Breast epithelium (tissue), 4 donors: ENCODE measurements at places on chromosomes 4 and X.

GRCh38 chrX:28901637-28902036 lies 314.4 kb downstream of the IL1RAPL1 start:
- no peak overlapping the region for H3K4me3 ChIP-seq
- H3K27ac ChIP-seq: no peak overlapping the region
- no peaks in the 10 kb centered on the region for H3K4me1 ChIP-seq
- H3K27me3 ChIP-seq: no peaks in the 10 kb centered on the region
- DNase-seq: no peak
- no peaks in the 10 kb centered on the region for H3K36me3 ChIP-seq

DNA sequence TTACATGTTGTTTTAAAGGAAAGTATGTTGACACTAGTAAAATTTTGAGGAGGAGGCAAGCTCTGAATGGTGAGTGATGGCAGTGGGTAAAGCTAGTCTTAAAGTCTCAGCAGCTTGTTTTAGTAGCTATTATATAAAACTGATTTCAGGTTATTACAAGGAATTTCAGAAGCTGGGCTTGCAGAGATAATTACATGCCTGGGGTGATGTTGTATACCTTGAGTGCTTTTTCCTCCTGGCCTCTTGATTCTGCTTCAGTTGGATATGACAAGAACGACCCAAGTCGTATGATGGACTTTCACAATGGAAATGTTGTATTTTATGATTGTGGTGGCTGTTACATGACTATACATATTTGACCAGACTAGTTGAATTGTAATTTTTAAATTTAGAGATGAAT lies 175.5 kb upstream of the ADGRL3 start:
- H3K36me3 ChIP-seq: no peaks in the 10 kb centered on the region
- H3K4me3 ChIP-seq: no peak overlapping the region
- no peak for DNase-seq

DNA sequence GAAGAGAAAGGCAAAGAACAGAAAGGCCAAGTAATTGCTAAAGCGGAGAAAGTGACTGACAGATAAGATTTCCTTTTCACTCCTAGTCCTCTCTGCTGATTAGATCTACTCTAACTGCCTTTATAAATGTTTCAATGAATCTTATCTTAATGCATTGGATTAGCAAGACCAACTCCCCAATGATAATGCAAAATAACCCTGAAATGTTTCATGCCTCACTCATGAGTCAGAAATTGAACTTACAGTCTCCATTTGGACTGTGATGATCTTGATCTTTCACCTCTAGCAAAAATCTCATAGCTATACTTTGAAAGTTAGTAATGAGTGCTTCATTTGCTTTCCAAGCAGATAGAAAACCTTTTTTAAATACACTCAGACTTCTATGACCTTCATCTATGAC lies 26.5 kb downstream of the SLC10A7 start:
- no peak overlapping the region for H3K4me3 ChIP-seq
- H3K4me1 ChIP-seq: no peaks in the 10 kb centered on the region
- H3K27ac ChIP-seq: no peak overlapping the region
- H3K36me3 ChIP-seq: no peaks in the 10 kb centered on the region
- H3K27me3 ChIP-seq: no peaks in the 10 kb centered on the region
- DNase-seq: no peak

DNA sequence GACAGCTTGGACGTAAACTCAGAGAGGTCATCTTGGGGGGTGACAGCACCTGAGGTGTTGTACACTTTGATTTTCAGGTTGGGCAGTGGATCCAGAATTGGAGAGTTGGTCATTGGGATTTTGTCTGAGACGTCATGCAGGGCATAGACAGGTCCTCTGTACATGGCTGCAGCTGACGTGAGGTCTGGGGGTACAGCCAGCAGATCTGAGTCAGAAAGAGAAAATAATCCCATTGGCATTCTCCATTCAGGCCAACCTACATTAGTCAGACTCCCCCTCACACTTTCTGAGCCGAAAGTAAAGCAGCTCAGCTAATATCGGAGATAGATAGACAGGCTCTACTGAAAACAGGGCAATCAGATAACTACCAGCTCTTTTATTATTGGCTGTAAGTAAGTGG lies 329.7 kb downstream of the UNC5C start:
- no peak for DNase-seq
- no peaks in the 10 kb centered on the region for H3K36me3 ChIP-seq
- no peaks in the 10 kb centered on the region for H3K4me1 ChIP-seq
- H3K27ac ChIP-seq: no peak overlapping the region
- H3K27me3 ChIP-seq: no peaks in the 10 kb centered on the region

DNA sequence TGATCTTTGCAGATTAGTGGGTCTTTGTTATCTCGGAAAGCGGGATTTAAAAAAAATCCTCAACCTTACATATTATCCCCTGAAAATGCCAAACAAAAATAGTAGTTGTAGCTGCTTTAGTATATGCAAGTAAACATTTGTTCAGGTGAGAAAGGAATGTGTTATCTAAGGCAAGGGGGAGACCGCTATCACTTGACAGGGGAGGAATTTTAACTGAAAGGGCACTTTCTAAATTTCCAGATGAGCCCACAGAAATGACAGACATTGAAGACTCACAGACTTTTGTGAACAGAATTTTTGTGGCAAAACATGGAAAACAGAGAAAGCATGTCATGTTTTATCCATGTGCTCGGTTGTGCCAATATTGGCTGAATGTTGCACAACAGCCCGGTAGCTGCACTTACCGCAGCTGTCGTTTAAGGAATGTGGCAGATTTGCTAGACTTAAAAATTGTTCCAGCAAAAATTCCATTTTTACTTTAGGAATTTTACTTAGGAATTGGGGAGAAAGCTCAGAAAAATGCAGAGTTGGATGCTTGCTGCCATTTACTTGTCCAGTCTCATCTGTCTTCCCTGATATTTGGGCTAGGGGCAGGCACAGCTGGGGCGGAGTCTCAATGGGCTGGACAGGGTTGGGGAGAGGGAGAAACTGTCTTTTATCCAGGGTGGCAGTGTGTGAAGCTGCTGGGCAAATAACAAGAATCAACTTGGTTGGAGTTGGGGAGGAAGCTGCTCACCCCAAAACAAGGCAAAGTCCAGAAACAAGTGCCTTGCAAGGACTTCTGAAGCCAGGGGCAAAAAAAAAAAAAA lies 94.6 kb upstream of the RPS6KA3 start:
- H3K36me3 ChIP-seq: no peaks in the 10 kb centered on the region
- H3K4me1 ChIP-seq: no peaks in the 10 kb centered on the region
- DNase-seq: no peak
- no peak overlapping the region for H3K4me3 ChIP-seq
- H3K27me3 ChIP-seq: peaks cover 26% of the 10 kb centered on the region

DNA sequence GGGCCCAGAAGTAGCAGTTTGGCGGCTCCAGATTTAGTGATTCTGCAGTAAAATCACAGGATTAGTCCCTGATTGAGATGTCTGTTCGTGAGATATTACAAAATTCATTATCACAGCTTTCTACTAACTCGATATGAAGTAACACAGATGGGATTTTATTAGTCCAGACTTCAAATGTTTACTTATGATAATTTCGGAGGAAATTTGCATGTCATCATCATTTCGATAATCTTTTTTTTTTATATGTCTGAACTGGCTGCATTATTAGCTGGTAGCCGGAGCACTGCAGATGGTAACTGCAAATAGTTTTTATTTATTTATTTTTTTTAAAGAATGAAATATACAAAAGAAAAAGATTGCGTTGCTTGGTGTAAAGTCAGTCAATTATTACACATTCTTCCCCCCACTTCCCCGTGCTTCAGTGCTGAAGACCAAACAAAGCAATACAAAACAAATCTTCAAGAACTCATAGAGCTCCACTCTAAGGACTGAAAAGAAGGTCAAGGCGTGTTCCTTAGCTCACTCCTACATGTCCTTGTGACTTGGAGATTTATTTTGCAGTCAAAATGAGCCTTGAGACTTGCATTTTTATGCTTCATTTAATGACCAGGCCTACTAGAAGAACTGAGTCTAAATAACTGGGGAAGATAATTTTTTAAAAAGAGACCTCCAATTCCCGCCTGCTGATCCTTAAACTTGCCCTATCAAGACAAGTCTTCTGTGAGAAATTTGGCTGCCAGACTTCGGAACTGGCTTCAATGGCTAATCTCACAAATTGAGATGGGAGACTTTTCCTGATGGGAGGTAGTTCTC lies 11.7 kb upstream of the PITX2 start:
- no peak for DNase-seq
- H3K36me3 ChIP-seq: no peaks in the 10 kb centered on the region
- no peak overlapping the region for H3K4me3 ChIP-seq
- no peak overlapping the region for H3K27ac ChIP-seq
- peaks cover 99% of the 10 kb centered on the region for H3K27me3 ChIP-seq

DNA sequence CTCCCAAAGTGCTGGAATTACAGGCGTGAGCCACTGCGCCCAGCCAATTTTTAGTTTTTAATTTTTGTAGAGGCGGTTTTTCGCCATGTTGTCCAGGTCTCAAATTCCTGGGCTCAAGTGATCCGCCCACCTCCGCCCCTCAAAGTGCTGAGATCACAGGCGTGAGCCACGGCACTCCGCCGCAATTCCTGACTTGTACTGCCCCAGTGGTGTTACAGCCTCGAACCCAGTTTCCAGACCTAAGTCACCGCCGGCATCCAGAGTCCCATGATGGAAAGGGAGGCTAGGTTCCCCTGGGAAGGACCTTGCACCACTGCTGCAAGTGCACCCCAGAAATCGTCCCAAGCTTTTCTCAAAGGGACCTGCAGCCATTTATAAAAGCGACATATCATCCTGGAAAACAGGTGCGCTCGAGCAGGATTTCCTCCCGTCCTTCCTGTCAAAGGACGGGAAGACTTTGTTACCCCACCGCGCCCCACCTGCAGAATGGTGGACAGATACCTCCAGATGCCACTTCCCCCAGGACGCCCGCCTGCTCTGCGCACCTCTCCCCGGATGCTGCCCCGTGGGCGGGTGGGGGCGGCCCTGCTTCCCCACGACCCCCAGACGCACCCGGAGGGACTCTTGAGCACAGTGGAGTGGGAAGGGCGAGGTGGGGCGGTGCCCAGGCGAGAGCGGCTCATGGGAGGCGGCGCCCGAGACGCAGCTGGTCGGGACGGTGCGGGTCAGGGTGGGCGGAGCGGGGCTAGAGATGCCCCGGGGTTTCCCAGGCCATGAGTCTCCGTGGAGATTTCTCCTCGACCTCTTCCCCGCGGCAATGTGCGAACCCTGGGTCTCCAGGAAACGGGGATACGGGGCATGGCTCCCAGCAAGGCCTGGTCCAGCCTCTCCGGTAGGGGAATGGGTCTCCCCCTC lies 947 bp upstream of the RPL10 start:
- no peaks in the 10 kb centered on the region for H3K36me3 ChIP-seq
- H3K4me1 ChIP-seq: no peaks in the 10 kb centered on the region
- no peaks in the 10 kb centered on the region for H3K27me3 ChIP-seq

GRCh38 chrX:39504850-39505259 lies 592.9 kb downstream of the BCOR start:
- H3K27ac ChIP-seq: no peak overlapping the region
- DNase-seq: no peak
- H3K4me3 ChIP-seq: no peak overlapping the region
- H3K36me3 ChIP-seq: no peaks in the 10 kb centered on the region
- peaks cover 46% of the 10 kb centered on the region for H3K27me3 ChIP-seq

DNA sequence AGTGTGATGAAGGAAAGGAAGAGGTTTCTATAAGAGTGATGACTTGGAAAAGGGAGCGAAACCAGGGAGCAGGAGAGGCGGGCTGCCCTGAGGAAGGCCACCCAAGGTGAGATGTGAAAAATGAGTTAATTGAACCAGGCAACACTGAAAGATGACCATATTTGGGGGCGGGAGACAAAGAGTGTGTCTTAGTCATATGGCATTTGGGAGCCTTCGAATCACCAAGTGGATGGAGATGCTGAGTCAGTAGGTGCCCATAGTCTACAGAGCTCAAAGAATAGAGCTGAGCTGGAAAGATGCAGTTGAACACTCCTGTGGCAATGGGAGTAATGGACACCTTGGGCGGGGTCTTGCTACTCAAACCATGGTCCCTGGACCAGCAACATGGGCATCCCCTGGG lies 8.3 kb upstream of the TLR8 start:
- DNase-seq: no peak
- no peak overlapping the region for H3K27ac ChIP-seq
- H3K4me1 ChIP-seq: no peaks in the 10 kb centered on the region
- H3K4me3 ChIP-seq: no peak overlapping the region
- no peaks in the 10 kb centered on the region for H3K36me3 ChIP-seq
- H3K27me3 ChIP-seq: peaks cover 26% of the 10 kb centered on the region

- no peak for DNase-seq
- H3K4me3 ChIP-seq: no peak overlapping the region
- H3K27me3 ChIP-seq: no peaks in the 10 kb centered on the region
- H3K27ac ChIP-seq: no peak overlapping the region
- no peaks in the 10 kb centered on the region for H3K36me3 ChIP-seq
Observed at GRCh38 chr4:143473334-143474126, 40.0 kb upstream of the SMARCA5 start.

- no peaks in the 10 kb centered on the region for H3K27me3 ChIP-seq
- H3K4me3 ChIP-seq: no peak overlapping the region
- no peak overlapping the region for H3K27ac ChIP-seq
- no peaks in the 10 kb centered on the region for H3K36me3 ChIP-seq
- no peak for DNase-seq
Observed at GRCh38 chr4:94917146-94917545, 159.4 kb downstream of the BMPR1B start.

- DNase-seq: no peak
- H3K4me3 ChIP-seq: no peak overlapping the region
- H3K36me3 ChIP-seq: no peaks in the 10 kb centered on the region
- peaks cover 14% of the 10 kb centered on the region for H3K27me3 ChIP-seq
- no peaks in the 10 kb centered on the region for H3K4me1 ChIP-seq
Observed at GRCh38 chrX:126551725-126552312, 795 bp downstream of the DCAF12L1 start.

DNA sequence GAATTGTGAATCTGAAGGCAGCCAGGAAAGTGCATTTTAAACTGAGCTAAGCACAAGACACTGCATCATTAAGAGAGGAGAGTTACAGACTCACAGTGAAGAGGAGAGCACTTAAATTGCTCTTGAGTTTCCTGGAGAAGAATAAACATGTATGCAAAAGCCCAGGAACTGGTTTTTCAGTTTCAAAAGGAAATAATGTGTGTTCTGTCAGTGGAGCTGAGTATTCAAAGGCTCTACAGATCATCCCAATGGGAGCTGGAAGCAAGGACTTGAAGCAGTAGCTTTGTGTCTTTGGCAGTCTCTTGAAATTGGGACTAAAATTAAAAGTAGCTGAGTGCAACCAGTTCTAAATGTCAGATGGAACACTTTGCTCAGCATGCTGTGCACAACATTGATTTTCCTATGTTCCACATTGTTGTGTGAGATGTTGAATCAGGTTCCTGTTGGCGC lies 147.5 kb upstream of the ANK2 start:
- no peaks in the 10 kb centered on the region for H3K4me1 ChIP-seq
- no peaks in the 10 kb centered on the region for H3K36me3 ChIP-seq
- H3K4me3 ChIP-seq: no peak overlapping the region
- no peak overlapping the region for H3K27ac ChIP-seq

GRCh38 chrX:67780694-67781109 lies 236.9 kb downstream of the AR start:
- no peaks in the 10 kb centered on the region for H3K27me3 ChIP-seq
- H3K36me3 ChIP-seq: no peaks in the 10 kb centered on the region
- DNase-seq: no peak
- no peaks in the 10 kb centered on the region for H3K4me1 ChIP-seq
- no peak overlapping the region for H3K4me3 ChIP-seq

GRCh38 chrX:37796805-37797204 lies 16.9 kb downstream of the CYBB start:
- DNase-seq: no peak
- H3K27me3 ChIP-seq: peaks cover 39% of the 10 kb centered on the region
- H3K27ac ChIP-seq: no peak overlapping the region
- no peaks in the 10 kb centered on the region for H3K4me1 ChIP-seq
- H3K4me3 ChIP-seq: no peak overlapping the region

- no peak overlapping the region for H3K4me3 ChIP-seq
- no peaks in the 10 kb centered on the region for H3K36me3 ChIP-seq
- H3K27ac ChIP-seq: no peak overlapping the region
- no peaks in the 10 kb centered on the region for H3K4me1 ChIP-seq
- no peaks in the 10 kb centered on the region for H3K27me3 ChIP-seq
Observed at GRCh38 chr4:13849778-13850177, 222.3 kb upstream of the BOD1L1 start.
